ENCODE measurements at places on chromosomes 2 and 18.

- DNase-seq = no peak
Measured at GRCh38 chr2:170991398-170992182, 62.5 kb downstream of the GORASP2 start.

DNA sequence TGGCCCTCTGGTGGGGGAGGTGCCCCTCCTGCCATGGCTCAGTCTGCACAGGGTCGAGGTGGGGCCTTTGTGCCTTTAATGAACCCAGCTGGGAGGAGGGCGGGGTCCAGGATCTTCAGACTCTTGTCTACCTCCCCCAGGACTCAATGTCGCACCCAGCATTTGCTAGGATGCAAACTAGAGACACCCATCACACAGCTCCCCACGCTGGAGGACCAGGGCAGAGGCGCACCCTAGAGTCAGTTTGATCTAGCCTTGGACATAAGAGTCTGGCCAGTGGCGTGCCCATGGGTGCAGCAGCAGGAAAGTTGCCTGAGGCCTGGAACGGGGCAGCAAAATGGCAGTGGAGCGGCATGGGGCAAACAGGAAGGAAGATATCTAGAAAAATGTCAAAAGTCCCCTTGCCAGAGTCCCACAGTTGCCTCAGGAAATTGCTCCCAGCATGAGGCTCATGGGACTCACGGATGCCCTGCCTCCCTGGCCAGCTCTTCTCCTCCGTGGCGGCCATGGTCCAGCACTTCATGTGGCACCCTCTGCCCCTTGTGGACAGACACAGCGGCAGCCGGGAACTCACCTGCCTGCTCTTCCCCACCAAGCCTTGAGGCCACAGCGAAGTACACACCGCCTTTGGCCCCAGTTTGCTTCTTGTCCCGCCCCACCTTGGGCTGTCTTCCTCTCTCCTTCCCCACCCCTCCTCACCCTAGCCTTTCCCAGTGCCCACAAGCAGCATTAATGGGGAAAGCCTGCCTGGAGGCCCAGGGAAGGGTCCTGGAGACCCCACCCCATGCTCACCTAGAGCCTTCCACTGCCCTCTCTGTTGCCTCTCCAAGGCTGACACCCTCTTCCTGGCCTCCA, 17.7 kb downstream of the SH2D6 start:
- DNase-seq = no peak

DNA sequence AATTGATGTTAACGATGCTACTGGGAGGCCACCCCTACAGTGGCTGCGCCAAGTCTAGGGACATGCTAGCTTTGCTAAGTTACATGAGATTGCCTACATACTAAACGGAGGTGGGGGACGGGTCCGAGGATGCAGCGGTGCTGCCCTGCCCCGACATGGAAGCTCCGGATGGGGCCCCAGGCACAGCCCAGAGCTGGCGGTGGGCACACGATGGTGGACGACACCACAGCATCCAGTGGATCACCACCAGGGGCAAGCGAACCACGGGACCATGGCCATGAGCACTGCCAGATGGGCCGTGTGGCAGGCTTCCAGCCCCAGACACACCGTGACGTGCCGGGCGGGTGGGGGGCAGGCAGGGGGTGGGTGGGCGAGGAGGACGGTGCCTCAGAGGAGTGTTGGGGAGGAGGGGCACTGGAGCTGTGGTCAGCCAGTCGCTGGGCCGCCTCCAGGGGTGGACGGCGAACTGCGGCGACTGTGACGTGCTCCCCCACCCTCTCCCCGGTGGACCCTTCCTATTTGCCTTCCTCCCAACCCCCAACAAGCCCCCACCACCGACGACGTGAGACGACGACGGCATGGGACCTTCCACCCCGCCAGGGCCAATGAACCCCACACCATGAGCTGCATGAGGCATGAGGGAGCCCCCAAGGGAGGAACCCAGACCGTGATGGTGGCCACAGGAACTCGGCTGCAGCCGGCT, 90.6 kb upstream of the ANKRD30BL start:
- DNase-seq = no peak

- DNase-seq = no peak
Measured at GRCh38 chr2:96885432-96886347, 15.8 kb upstream of the SEMA4C start.

DNA sequence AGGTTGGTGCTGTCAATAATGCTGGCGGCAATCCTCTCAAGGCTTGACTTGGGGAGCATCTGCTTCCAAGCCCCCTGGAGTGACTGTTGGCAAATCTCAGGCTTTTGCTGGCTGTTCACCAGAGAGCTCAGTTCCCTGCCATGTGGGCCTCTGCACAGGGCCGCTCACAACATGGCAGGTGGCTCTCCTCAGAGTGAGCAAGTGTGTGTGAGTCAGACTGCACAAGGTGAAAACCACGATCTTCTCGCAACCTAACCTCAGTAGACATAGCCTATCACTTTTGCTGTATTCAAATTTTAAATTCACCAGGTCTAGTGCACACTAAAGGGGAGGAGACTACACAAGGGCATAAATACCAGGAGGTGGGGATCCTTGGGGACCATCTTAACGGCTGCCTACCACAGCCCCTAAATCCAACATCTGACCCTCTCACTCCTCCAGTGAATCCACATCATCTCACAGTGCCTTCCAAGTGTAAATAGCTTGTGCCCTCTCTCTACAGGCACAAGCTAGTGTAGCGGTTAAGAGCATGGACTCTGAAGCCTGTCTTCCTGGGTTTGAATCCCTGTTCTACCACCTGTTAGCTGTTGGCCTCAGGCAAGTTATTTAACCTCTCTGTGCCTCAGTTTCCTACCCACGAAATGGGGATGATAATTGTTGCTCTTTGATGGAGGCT, 187.7 kb upstream of the CXCR4 start:
- no peak for DNase-seq

DNA sequence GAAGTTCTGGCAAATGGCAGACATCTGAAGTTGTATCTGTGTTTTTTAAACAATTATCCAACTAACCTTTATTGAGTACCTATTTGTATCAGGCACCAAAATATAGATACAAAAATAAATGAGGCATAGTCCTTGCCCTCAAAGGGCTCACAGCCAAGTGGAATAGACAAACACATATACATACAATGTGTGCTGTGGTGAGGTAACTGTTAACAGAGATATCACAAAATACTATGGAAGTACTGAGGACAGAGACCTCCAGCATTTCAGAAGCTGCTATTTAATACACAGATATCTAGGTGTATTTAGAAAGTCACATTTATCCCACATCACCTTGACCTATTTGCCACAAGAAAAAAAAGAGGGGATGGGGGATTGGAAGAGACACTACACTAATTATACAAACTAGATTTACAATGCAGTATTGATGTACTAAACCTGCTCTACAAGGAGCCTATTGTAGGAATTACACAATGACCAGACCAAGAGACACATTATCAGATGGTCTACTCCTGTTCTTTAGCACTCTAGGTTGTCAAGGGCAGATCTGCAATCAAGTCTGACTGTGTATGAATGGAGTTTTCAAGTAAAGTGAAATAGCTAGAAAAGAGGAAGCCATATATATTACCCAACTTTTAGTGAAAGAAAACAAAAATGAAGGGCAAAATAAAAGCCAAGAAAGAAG, 62.2 kb downstream of the SPIRE1 start:
- DNase-seq = no peak

DNA sequence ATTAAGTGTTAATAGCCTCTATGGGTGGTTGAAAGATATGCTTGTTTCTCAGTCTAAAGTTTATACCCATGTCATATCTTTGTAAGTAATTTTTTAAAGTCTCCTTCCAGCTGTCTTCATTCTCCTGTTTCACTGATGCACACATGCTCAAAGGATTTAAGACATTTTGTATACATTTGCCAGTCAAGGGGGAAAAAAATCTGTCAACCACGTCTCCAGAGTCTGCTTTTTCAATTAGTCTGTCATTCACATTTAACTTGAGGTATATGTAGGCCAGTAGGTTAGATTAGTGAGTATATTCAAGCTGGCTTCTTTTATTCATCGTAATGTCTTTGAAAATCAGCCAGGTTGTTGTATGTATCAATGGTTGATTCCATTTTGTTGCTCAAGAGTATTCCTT, 193.5 kb downstream of the MCFD2 start:
- DNase-seq = no peak

GRCh38 chr2:233021771-233022170, 8.7 kb upstream of the NGEF start:
- peak; percentile 24 for DNase-seq

DNA sequence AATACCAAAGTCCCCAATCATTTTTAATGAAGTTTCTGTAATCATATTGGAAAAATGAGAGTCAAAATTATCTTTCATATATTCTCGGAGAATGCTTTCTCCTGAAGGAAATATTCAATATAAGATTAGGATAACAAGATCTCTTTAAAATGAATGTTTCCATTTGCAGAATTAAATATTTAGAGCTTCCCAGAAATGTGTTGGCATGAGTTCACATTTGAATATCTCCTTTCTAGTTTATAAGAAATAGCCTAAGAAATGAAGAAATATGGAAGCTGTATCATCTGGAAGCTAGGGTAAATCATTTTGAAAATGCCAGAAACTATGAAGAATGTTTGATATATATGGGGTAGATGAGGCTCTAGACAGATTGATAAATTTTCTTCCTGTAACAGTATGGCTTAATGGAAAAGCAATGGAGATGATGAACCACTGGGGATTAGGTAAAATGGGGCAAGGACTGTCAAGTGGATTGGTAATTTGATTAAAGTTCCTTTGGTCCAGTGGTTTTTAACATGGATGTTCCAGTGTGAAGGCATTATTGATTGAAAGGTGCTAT, 184.6 kb upstream of the ZNF804A start:
- DNase-seq = no peak

Data from kidney capillary endothelial cell (primary cell).